B cell (primary cell): ENCODE measurements at places on chromosomes 2 and 18.

DNA sequence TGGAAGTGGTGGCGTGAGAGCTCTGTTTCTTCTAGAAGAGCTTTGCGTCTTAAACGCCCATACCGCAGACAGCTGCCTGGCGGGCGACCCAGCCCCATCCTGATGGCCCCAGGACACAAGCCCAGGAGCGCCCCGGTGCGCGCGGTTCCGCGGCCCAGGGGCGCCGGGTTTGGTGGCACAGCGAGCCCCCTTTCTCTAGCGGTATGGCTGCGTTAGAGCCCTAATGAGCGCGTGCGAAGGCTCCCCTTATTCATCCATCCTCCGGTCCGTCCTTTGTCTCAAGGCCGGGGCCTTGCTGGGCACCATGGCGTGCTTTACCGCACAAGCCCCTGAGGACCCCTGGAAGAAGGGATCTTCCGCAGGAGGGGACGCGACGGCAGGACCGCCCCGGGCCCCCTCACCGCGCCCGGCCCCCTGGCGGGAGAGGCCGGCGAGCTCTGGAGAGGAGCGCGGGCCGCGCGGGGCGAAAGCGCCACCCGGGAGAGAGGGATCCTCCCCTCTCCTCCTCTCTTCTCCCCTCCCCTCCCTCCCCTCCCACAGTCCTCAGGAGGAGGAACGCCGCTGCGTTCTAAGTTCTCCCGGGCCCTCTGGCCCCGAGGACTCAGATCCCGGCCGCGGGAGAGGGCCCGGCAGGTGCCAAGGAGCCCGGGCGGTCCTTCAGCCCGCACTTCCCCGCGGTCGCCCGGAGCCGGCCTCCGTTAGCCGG is 626 bp upstream of the SLC1A4 start:
- peak; percentile 75 for DNase-seq

DNA sequence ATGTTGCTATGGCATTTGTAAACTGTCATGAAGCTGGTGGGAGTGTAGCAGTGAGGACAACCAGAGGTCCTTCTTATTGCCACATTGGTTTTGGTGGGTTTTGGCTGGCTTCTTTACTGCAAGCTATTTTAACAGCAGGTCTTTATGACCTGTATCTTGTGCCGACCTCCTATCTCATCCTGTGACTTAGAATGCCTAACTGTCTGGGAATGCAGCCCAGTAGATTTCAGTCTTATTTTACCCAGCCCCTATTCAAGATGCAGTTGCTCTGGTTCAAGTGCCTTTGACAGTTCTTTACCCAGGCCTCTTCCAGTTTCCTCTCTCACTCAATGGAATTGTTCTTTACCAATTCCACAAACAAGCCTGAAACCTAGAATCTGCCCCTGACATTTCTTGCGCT is 145.1 kb downstream of the KCNE4 start:
- no peak for DNase-seq

GRCh38 chr18:22214731-22215528 is 45.5 kb downstream of the GATA6 start:
- no peak for DNase-seq

DNA sequence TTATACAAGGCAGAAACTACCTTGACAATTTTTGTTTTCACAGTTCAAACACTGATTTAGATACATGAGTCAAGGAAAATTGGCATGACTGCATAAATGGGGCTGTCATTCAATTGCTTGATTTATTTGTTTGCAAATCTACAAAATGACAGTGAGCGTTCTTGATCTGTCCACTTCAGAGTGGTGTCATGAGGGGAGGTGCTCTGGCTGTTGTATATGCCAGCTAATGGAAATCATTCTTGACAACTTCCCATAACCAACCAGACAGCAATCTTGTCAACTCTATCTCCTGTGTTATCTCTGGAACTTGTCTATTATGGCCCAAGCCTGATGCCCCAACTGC is 120.6 kb upstream of the UGP2 start:
- no peak for DNase-seq

DNA sequence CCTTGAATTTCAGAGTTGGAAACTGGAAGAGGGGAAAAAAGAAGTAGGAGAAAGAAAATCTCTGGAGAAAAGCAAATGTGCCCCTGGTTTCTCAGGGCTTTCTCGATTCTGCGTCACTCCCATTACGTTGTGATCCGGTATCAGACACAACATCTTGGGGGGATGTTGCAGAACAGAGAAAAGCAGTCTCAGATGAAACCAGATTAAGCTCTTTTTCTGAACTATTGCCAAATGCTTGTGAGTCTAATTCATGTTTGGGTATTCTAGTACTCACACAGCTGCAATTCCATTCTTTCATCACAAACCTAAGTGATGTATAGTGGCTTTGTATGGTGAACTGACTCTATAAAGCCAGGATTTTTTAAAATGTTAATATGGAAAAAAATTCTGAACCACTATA is 233.2 kb downstream of the TCF4 start:
- DNase-seq, result no peak

DNA sequence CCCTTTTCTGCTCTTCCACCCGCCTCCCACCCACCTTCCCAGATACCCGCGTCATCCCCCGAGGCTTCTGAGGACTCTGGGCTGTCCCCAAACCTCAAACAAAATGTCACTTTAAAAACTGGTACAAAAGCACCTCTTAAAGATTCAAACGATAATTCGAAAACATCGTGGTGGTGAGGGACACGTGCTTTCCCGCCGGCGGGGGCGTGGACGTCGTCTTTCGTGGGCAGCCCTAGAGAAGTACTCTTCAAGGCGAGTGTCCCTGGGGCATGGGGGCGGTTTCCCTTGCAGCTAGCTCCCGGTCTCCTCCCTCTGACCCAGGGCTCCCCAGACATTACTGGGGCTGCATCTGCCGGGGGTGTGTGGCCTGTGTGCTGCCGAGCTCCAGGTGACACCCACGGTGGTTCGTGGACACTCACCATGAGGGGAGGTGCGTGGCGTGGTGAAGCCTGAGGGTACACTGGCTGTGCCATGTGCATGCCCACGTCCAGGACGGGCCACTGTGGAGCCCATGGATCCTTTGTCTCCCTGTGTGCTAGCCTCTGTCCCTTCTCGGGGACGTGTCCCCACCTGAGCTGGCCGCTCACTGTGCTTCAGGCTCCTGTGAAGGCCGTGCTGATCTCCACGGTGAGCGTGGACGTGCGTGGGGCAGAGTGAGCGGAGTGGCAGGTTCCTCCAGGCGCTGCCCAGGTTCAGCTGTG is 117.8 kb downstream of the NFATC1 start:
- no peak for DNase-seq

DNA sequence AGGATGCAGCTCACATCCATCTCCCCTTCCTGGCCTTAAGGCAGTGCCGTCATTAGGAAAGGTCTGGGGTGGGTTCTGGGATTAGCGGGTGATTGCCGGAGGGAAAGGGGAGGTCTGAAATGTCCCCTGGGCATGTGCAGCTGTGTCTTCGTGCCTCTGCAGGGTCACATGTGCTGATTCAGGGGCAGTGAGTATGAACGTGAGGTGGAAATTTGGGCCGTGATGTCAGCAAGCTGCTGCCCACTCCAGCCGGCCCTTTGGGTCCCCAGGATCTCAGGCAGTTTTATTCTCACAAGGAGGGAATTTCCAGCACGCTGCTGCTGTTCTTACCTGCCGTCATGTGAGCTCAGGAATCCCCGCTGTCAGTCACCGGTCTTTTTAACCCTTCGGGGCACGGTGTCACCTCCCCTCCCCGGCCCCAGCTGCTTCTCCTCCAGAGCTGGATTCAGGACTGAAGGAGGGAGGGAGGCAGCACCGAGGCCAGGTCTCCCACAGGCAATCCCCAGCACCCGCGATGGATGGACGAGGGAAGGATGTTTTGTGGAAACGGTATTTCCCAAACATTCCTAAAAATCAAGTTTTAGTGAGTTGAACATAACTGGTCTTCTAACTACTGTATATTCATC is 23.5 kb downstream of the GPR35 start:
- no peak for DNase-seq
